ENCODE measurements at places on chromosomes 1 and 21.

DNA sequence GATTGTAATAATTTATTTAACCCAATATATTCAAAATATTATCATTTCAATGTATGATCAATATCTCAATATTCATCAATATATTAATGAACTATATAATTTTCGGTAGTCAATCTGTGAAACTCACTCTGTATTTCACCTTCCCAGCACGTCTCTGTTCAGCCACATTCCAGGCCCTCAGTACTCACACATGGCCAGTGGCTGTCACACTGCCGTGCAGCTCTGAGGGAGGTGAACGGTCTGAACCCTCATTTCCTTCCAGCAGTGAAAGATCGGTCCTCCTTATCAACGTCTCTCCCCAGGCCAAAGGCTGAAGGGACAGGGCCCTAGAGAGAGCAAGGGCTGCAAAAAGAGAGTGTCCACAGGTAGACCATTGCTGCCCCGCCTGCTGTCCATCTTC lies 39.5 kb upstream of the ZNF124 start:
- no peak for DNase-seq

DNA sequence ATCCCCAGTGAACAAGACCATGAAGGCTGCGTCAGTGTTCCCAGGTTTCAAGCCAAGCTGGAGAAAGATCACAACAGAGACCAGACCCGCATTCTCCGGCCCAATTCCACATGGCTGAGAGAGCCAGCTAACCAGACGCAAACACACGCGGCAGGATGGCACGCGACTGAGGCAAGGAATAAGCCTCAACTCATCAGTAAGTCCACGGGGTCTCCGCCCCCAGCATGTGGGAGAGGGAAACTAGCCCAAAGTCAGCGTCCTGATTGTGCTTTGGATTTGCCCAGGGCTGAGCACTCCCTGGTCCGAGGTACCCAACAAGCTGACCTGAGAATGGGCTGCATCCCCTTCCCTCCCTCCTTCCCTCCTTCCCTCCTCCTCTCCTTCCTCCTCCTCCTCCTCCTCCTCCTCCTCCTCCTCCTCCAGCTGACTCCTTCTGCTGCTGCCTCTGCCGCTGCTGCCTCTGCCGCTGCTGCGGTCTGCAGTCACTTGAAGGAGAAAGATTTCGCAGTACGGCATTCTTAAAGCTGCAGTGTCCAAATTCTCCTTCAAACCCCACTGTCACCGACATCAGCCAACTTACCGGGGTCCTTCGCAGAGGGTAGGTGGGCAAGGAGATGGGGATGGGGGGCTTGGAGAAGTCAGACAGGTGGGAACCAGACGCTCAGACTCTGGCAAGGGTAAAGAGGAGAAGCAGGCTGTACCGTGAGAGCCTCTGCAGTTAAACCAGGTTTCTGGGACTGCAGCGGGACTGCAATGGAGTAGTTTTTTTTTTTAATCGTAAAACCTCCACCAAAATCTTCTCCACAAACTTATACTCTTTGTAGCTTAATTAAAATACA lies 33.0 kb upstream of the H6PD start:
- DNase-seq = no peak

GRCh38 chr1:112723511-112723839 lies 8.3 kb upstream of the PPM1J start:
- no peak for DNase-seq

DNA sequence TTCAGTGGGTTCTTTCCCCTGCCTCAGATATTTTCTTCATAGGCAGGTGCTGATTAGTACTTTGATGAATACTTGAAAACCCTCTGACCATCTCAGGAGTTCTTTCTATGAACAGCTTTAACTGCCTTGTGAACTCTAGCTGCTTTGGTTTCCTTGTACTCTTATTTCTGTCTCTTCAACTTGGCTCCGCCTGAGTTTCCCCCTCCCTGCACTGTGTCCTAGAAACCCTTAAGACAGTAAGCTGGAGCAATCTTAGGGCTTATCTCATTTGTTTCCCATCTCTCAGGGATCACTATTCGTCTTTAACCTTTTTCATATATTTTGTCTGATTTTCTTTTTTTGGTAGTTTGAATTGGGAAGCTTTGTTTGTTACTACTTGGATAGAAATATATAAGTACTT lies 99.1 kb downstream of the PKN2 start:
- no peak for DNase-seq

DNA sequence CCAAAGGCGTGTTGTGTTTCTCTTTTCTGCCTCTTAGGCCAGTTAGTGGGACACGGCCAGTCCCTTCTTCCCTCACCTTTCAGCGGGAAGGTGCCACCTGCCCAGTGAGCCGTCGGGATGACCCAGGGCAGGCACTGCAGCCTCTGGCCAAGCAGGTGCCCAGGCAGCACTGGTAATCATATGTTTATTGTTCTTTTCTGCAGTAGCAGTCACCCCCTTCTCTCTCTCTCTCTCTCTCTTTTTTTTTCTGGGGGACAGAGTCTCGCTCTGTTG lies 38.2 kb downstream of the CRYAA start:
- DNase-seq = no peak

- DNase-seq = no peak
Measured at GRCh38 chr1:114756009-114756892, 1.5 kb downstream of the CSDE1 start.

DNA sequence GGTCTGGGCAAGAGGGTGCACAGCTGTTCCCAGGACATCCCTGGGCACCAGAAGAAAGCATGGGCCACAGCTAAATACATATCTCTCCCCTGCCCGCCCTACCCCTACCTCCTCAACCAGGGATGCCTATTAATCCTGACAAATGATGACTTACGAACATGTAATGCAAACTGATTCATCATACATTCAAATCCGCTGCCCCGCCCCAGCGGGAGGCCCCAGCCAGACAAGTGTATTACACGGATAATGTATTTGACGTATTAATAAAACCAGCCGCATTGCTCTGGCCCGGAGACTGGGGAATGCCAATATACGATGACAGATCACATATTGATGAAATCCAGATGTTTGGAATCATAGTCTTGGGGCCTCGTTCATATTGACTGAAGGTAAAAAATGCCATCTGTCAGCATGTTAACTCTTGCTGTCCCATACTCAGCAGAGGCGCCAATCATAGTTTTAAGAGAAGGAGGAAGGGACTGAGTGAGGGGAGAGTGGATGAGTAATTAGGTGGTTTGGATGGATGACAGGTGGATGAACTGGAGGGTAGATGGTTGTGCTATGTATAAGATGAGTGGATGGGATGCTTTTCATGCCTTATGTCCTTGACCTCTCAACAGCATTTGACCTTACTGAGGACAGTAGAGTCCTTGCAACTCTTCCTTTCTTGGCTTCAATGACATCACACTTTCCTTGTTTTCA lies 68.2 kb downstream of the TMEM53 start:
- DNase-seq = no peak

Measured in NCI-H1694 (cell line).